ENCODE measurements at places on chromosomes 7 and 10. TPM values are rescaled to one million over a fixed set of nuclear protein-coding genes. Genes with fewer than 3 reads are reported as not detected.

DNA sequence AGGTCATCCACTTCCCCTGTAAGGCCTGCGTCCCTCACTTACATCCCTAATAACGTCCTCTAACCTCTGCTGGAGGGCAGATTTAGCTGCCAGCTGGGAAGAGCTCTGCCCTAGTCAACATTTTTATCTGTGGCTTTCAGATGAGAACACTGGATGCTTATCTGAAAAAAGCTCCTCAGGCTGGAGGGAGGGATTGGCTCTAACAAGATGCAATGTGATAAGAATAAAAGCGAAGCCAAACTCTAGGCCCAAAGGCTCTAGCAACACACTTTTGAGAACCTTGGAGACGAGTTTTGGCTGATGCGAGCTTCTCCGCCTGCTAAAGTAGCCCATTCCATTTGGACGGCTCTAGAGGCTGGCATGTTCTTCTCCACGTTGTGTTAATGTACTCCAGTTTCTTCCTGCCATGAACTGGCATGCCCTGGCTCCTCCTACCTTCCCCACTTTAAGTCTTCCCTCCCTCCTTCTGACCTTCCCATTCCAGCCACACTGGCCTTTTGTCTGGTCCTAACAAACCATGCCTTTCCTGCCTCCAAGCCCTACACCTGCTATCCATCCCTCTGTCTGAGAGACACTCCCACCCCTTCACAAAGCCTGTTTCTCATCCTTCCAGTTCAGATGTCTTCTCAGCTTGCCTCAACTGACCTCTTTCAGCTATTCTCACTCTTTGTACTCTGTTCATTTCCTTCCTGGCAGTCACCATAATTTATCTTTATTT, 62.5 kb upstream of the ATRNL1 start:
- DNase-seq = no peak

DNA sequence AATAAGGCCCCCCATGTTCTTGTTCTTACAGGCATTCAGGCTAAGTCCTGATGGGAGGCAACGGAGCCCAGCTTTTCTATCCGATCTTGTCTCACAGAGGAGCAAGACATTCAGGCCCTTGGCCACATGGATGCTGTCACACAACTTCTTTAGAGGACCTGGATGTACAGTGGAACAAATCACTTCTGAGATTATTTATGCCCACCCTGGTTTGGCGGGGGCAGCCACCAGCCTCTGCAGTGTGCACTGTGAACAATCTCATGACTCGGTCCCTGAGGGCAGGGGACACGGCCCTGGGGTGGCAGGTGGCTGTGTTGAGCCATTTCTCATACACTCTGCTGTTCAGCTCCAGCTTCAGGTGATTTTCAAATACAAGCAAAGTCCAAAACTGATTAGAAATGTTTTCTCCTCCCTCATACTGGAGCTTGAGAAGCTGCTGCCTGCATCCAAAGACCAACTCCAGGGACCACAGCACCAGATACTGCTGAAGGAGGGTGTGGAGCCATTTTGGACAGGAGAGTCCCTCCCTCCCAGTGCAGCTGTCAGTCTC, 441.3 kb downstream of the GRID1 start:
- no peak for DNase-seq

DNA sequence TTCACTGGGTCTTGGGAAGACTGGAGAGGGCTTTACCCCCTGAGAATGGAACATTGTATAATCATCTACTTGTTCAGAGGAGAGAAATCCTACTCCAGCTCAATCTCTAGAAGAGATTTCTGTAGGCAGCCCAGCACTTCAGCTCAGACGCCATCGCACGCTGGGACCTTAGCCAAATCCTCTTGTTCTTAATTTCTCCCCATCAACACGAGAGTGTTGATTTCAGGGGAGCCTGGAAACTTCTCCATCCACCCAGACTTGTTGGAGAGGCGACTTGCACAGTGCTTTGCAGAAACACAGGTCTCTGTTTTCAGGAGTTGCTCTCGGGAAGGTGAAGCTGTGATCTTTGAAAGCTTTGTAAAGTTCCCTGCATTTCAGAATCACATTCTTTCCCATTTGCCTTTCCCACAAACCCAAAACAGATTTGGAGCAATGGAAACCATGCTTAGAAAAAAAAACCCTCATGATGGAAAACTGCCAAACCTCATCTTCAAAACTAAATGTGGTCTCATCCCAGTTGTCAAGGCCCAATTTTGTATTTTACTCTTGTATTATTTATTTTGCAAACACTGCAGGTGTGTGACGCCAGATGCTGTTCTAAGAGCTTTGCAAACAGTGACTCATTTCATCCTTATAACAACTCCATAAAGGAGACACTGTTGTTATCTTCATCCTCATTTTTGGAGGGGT, 60.9 kb downstream of the CALML3 start:
- DNase-seq = no peak

- no peak for DNase-seq
Observed at GRCh38 chr10:130652964-130653578, 516.9 kb downstream of the GLRX3 start.

- no peak for DNase-seq
Observed at GRCh38 chr7:158368449-158368848, 219.2 kb downstream of the PTPRN2 start.

DNA sequence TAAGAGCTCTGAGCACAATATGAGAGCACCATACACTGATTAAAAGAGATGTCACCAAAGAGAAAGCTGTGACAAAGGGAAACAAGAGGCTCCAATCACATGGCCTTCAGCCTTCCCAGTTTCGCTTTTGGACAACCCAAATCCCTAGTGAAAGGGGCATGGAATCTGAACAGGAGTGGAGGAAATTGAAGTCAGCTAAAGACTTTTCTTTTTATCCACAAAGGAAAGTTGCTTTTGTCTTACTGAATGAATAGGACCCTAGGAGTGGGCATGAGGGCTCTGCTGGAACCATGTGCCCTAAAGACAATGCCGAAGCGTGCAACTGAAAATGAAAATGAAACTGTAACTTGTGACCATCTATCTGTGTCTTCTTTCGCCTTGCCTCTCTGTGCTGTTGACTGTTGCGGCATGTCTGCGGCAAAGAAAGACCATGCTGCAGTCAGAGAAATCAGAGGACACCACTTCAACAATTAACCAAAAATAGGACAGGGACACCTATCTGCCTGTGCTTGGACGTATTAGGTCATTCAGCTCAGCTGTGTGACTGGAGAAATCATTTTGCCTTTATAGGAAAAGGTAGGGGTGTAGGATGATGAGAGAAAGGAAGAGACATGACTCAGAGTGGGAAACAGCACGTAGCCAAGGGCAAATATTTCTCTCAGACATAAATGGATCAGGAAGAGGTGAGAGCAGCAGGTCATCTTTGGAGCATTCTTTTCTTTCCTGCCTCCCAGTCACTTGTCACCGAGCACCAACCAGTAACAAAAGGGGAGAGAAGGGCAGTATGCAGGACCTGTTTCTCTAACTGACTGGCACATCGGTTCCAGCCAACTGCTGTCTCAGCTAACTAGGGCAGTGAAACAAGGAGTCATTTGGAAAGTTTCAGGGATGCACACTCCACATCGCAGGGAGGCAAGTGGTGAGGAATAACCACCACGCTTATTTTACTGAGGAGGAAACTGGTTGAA, 12.3 kb downstream of the CAV2 start:
- DNase-seq = no peak

The ENTPD7 gene
- total RNA-seq = 27.7 TPM

The SCART1 gene
- 0.14 TPM for total RNA-seq

The ANKRD61 gene
- not detected for total RNA-seq

The NUPR2 gene
- not detected for total RNA-seq
